ENCODE measurements at places on chromosomes 12 and 14.

DNA sequence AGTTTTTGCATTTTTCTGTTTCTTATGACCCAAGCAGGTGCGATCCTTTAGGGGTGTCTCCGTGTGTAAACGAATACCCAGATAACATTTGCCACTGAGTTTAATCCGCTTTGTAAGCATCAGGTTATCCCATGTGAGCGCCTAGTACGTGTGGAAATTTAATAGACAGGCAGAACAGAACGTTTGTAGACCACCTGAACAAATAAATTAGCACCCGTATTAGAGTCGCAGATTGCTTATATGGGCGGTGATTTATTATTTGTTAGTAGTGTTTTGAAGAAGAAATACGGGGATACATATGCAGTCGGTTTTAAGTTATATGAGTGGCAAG, 325 bp downstream of the C12orf60 start:
- DNase-seq = no peak

DNA sequence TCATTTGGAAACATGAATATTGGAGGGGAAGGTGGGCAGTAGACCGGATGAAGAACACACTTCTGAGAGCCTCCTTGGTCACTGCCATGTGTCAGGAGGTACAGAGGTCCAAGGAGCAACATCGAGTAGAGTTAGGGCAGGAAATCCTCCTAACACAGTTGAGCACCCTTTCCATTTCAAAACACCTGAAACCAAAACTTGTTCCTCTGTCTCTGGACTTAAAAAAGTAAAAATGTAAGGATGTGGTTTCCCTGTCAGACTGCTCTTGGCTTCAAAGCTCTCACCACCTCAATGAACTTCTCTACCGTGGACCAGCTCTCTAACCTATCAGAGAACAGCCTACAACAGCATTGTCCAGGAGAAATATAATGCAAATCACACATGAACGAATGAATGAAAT, 573.9 kb downstream of the NOVA1 start:
- DNase-seq = no peak

DNA sequence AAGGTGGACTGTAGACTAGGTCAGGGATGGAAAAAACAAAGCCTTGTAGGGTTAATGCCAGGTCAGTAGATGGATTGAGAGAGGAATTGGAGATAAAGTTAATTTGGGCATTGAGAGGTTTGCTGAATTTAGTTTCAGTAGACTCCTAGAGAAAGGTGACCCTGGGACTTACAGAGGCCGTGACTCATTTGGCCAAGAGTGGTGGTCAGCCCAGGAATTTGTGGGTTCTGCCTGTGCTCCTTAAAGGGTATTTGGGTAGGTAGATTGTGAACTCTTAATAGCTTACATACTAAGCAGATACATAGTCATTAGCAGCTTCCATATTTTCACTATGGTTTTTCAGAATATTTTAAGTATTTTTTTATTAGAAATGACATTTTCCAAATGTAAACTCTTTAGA, 21.8 kb downstream of the PLEKHA5 start:
- DNase-seq = no peak

DNA sequence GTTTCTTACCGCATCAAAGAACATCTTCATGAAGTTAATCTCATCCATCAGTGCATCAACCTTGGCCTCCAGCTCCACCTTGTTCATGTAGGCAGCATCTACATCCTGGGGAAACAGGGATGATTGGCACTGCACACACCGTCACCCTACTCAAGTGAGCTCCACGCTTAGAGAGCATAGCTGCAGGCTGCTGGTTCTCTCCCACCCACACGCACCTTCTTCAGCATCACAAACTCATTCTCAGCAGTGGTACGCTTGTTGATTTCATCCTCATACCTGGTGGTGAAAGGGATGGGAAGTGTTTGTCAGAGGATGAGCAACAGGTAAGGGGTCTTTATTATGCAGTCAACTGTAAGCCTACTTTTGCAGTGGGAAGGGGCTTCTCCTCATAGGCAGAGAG, 2.3 kb downstream of the KRT5 start:
- DNase-seq = no peak

- DNase-seq = no peak
These were observed 37.7 kb downstream of the RASAL1 start for GRCh38 chr12:113097716-113098440.

DNA sequence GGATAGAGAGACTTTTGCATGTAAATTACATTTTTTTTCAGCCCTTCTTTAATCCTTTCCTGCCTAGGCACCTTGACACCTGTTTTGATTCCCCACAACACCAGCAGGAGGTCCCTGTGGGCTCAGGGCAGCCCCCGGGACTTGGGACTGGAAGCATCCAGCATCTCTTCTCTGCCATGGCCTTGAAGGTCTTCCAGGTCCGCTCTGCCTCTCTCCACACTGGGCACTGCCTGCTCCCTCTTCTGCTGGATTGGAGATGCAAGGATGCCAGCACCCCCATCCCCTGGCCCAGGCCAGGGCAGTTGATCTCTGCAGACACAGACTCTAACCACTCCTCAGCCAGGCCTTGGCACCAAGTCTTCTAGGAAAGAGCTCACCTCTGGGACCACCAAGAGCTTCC, 134.5 kb upstream of the C14orf180 start:
- DNase-seq = no peak

DNA sequence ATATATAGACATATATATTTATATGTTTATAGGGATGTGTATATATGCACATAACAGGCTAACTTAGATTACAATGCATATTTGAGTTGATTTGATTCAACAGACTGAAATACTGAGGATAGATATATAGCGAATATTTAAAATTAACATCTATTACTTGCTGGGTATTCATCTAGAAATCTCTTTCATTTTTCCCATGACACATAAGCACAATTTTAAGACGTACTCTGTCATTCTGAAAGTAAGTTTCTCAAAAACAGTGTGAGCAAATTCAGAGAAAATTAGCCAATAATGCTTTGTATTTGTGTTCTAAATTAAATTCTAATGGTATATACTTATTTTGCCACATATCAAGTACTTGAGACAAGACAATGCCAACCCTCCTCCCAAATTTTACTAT, 907.5 kb upstream of the MDGA2 start:
- no peak for DNase-seq

GRCh38 chr14:33414041-33414440, 475.4 kb downstream of the NPAS3 start:
- no peak for DNase-seq

- no peak for DNase-seq
These were observed 58.8 kb downstream of the TMEM30B start for GRCh38 chr14:61222388-61222787.

GRCh38 chr14:103121846-103122584, 1.2 kb upstream of the TNFAIP2 start:
- DNase-seq = peak; percentile 97

DNA sequence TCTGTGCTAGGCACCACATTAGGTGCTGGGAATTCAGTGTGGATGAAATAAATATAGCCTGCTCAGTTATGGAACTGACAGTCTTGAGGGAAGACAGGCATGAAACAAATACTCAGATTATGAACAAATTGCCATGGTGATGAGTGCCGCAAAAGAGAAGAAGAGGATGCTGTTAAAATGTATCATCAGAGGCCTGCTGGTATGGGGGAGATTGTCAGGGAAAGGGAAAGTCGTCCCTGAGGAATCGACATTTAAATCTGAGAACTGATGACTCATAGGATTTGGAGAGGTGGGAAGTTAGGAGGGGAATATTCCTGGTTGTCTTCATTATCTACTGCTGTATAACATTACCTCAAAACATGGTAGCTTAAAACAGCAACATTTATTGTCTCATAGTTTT, 42.0 kb downstream of the PPP1R36 start:
- no peak for DNase-seq

GRCh38 chr14:89856871-89857345, 97.6 kb downstream of the EFCAB11 start:
- DNase-seq = peak; percentile 0

GRCh38 chr12:49133014-49133413, 1.8 kb upstream of the TUBA1B start:
- no peak for DNase-seq
